Nephron progenitor cell (in vitro differentiated cells): ENCODE measurements at places on chromosomes 6 and 20.

DNA sequence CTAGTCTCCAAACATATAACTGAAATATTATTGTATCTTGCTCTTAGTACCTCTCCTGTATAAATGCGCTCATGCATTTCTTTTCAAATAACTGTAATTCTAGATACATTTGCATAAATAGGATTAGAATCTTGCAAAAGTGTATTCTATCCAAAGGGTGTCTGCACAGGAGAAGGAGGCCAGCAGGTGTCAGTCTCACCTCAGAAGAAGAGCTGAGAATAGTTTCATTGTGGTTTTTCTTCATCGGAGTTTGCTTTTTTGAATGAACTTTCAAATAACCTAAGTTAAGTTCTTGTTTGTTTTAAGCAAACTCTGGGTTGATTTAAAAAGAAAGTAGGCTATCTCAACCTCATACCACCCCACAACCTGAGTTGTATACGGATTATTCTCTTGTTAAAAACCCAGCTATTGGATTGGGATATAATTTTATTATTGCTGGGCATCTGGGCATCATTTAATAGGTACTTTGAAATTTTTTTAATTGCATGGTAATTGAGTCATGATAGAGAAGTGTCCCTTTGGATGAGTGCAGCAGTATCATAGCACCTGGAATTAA is 125.0 kb upstream of the MLIP start:
- H3K4me3 ChIP-seq = no peak overlapping the region
- H3K36me3 ChIP-seq = no peaks in the 10 kb centered on the region
- peak; percentile 52 for DNase-seq
- peak overlapping the region; percentile 92 for H3K27ac ChIP-seq

DNA sequence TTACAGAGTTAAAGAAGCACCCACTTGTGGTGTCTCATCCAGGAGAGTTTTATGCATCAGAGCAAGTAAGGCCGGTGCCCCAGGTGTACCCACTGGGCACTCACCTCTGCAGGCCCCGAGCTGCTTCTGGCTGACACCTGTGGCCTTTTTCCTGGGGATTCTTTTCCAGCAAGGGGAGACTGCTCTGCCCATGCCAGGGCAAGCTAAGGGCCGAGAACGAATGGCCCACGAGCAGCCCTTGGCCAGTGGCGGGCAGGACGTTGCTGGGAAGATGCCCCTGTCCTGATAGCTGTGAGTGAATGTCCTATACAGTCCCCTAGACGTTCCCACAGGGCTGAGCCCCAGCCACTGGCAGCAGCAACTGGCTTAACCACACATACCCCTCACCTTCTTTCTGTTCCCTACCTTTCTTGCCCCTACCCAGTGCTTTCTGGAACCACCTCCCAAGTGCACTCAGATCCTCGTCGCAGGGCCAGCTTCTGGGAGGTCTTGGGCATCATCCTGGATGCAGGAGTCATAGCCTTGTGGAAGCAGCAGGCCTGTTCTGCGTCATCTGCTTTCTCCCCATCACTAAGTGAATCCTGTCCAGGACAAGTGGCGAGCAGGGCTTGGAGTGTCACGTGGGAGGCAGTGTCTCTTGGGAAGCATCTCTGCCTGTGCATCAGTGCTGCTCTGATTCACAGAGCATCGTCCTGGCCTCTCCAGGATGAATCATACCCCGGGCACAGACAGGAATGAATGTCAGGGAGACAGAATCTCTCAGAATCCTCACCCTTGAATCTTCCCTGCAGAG is 32.5 kb downstream of the SYNDIG1 start:
- no peak overlapping the region for H3K27ac ChIP-seq
- no peaks in the 10 kb centered on the region for H3K36me3 ChIP-seq
- H3K4me1 ChIP-seq = peaks cover 9% of the 10 kb centered on the region

GRCh38 chr20:63840405-63840828 is 9.4 kb upstream of the ZBTB46 start:
- H3K36me3 ChIP-seq = no peaks in the 10 kb centered on the region
- H3K4me3 ChIP-seq = peak overlapping the region; percentile 36
- peaks cover 59% of the 10 kb centered on the region for H3K4me1 ChIP-seq
- peak overlapping the region; percentile 33 for H3K27ac ChIP-seq

DNA sequence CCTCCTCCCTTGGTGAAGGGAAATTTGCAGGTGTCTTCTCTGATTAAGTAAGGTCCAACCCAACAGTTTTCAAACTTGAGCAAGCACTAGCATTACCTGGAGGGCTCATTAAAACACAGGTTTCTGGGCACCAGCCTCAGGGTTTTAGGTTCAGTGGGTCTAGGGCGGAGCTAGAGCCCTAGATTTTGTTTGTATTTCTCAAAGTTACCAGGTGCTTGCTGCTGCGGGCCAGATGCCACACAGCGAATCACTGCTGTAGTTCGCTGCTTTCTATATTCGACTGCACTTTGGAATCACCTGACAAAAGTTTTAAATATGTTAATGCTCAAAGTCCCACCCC is 869 bp downstream of the COL21A1 start:
- peaks cover 11% of the 10 kb centered on the region for H3K4me1 ChIP-seq
- peak; percentile 3 for DNase-seq
- H3K36me3 ChIP-seq = no peaks in the 10 kb centered on the region
- peaks cover 30% of the 10 kb centered on the region for H3K27me3 ChIP-seq
- no peak overlapping the region for H3K27ac ChIP-seq

GRCh38 chr6:92777146-92777740 is 642.1 kb downstream of the EPHA7 start:
- no peak for DNase-seq
- H3K27ac ChIP-seq = no peak overlapping the region
- peaks cover 3% of the 10 kb centered on the region for H3K4me1 ChIP-seq
- H3K27me3 ChIP-seq = no peaks in the 10 kb centered on the region

GRCh38 chr6:142167486-142167885 is 20.4 kb downstream of the VTA1 start:
- H3K27me3 ChIP-seq = no peaks in the 10 kb centered on the region
- no peak for DNase-seq
- peaks cover 3% of the 10 kb centered on the region for H3K4me1 ChIP-seq
- H3K36me3 ChIP-seq = peaks cover 16% of the 10 kb centered on the region

DNA sequence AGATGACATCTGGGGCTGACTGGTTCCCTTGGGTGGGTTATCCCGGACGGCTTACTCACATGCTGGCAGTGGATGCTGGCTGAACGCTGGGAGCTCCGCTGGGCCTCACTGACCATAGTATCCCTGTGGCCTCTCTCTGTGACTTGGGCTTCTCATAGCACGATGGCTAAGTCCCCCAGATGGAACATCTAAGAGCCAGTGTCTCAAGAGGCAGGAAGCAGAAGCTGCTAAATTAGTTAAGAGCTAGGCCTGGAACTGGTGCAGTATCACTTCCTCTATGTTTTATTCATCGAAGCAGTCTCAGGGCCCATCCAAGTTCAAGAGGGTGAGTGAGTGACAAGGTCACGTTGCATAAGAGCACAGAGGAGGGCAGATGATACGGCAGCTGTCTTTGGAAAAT is 116.5 kb upstream of the LAMP5 start:
- peaks cover 22% of the 10 kb centered on the region for H3K36me3 ChIP-seq
- no peak overlapping the region for H3K27ac ChIP-seq
- no peak for DNase-seq
- no peaks in the 10 kb centered on the region for H3K27me3 ChIP-seq
- H3K4me1 ChIP-seq = peaks cover 1% of the 10 kb centered on the region
